Thoracic aorta (tissue), 2 donors: ENCODE measurements at places on chromosomes 3 and 15. TPM values are rescaled to one million over a fixed set of nuclear protein-coding genes. Genes with fewer than 3 reads are reported as not detected.

- no peak for DNase-seq
These were observed 458.3 kb downstream of the EDEM1 start for GRCh38 chr3:5645692-5646410.

GRCh38 chr3:118755253-118755801, 279.3 kb downstream of the IGSF11 start:
- no peak for DNase-seq

DNA sequence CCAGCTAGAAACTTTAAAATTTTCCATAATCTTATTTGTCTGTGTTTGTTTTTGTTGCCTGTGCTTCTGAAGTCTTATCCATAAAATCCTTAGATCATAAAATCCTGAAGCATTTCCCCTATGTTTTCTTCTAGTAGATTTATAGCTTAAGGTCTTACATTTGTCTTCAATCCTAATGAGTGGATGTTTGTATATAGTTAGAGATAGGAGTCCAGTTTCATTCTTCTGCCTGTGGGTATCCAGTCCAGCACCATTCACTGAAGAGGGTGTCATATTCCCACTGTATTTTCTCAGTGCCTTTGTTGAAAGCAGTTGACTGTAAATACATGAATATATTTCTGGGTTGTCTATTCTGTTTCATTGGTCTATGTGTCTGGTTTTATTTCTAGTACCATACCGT, 44.8 kb upstream of the SPSB4 start:
- DNase-seq = no peak

DNA sequence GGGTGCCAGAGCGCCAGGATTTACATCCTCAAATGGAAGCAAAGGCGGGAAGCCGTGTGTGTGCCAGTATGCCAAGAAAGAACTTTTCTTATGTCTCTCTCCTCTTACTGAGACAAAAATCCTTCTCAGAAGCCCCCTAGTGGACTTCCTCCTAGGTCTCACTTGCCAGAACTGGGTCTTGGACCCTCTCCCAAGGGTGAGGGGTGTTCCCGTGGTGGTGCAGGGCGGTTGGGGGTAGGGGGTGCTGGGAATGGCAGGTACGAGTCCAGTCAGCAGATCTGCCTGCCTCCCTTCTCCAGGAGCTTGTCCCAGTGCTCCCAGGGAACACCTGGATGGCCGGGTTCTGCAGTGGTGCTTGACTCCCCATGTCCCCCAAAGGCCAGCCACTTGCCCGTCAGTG, 52.0 kb downstream of the CORO2B start:
- DNase-seq = no peak

GRCh38 chr3:54630101-54630623, 297.7 kb downstream of the LRTM1 start:
- DNase-seq = no peak

- DNase-seq = no peak
These were observed 349.4 kb downstream of the LRTM1 start for GRCh38 chr3:54578417-54578816.

DNA sequence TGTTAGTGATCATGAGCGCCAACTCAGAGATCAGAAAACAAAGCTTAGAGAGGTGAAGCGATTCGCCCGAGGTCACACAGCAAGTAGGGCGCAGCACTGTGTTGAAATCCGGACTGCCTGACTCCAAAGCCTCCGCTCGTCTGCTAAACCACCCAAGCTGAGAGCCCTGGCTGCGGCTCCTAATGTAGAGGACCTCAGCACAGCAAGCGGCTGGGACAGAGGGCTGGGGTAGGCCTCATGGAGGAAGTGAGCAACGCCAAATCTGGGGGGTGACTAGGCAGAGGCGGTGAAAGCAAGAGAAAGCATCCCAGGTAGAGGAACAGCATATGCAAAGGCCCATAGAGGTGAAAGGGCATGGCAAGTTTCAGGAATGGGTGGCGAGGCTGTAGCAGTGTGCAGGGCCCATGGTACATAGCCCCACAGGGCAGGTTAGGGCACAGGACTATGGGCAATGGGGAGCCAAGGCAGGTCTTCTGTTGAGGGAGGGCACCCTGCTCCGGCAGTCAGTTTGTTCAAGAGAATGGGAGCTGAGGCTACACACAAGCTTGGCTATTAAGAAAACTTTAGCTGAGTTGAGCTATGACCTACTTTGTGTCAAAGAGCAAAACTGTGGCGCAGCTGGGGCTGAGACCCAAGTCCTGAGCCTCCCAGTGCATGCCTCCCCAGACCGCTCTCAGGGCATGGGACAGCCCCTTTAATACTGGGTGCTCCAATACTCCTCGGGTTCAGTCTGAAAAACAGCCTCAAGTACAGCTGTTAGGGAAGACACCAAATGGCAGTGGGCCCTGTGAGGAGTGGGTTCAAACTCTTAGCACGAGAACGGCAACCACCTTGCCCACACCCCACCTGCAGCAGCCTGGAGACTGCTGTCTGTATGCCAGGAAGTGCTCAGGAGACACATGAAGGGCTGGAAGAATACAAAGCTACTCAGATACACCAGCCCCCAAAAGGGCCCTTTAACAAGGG, 988 bp upstream of the CFAP92 start:
- DNase-seq = no peak

RRP9 gene
- total RNA-seq = 7.7 TPM
